Neural crest cell (in vitro differentiated cells): ENCODE measurements at places on chromosomes 11 and 22.

GRCh38 chr11:78860720-78861422 is 286.2 kb upstream of the NARS2 start:
- DNase-seq = no peak

DNA sequence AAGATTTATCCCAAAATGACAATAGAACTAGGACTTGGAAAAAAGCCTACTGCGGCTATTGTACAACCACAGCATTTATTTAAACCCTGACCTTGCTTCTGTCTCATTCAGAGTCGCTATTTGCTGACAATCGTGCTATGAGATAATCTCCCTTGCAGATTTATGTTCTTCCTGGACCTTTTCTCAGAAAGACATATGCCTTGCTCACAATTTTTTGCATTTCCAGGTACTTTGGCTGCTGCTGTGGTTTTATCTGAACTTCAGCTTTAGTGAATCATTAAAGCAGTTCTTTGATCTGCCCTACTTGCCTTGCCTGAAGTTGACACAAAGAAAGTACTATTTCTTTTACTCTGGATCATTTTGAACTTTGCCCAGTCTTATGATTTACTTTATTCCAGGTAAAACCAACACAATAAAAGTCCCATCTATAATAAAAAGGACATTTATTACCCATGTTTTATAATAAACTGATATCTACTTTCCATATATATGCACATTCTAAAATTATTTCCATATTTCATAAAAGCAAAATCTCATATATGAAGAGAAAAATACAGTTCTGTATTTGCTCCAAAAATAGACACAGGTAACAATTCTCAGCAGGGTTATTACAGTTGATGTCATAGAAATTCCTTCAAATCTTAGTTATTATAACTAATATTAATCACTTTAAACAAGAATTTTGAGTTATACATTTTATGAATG is 63.4 kb upstream of the CARD18 start:
- DNase-seq = no peak

DNA sequence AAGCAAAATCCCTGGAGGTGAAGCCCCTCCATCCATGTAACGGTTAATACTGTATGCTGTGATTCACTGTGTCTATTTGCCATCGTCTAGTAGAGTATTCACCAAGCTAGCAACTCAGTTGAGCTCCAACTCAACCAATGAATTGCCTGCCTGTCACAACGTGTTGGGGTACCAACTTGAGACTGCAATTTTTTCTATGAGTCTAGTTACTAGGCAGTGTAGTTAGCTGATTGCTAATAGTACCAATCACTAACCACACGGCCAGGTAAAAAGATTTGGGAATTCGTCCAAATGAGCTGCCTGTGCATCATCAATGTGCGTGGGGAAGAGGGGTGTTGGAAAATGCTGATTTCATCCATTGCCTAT is 1.0 kb upstream of the BTG4 start:
- DNase-seq = no peak

GRCh38 chr11:44708009-44708408 is 18.8 kb upstream of the TSPAN18 start:
- no peak for DNase-seq

DNA sequence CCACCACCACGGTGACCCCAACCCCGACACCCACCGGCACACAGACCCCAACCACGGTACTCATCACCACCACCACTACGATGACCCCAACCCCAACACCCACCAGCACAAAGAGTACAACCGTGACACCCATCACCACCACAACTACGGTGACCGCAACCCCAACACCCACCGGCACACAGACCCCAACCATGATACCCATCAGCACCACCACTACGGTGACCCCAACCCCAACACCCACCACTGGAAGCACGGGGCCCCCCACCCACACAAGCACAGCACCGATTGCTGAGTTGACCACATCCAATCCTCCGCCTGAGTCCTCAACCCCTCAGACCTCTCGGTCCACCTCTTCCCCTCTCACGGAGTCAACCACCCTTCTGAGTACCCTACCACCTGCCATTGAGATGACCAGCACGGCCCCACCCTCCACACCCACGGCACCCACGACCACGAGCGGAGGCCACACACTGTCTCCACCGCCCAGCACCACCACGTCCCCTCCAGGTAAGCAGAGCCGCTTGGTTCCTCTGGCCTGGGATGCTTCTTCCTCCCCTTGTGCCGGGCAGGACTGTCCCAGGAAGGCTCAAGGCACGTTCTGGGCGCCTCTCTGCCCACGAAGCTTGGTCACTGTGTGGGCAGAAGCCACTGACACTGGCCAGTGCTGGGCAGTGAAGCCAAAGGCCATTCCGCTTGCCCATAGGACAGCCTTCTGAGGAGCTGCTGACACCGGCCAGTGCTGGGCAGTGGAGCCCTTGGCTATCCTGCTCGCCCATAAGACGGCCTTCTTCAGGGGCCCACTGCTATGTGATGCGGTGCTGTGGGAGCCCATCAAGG is 25.1 kb downstream of the MUC2 start:
- DNase-seq = no peak

GRCh38 chr22:23180301-23180892 is at the start of gene BCR:
BCR (plus strand) TSS chr22:23180509; CDS start chr22:23180961, 452 bp downstream.
- DNase-seq = peak; percentile 48

DNA sequence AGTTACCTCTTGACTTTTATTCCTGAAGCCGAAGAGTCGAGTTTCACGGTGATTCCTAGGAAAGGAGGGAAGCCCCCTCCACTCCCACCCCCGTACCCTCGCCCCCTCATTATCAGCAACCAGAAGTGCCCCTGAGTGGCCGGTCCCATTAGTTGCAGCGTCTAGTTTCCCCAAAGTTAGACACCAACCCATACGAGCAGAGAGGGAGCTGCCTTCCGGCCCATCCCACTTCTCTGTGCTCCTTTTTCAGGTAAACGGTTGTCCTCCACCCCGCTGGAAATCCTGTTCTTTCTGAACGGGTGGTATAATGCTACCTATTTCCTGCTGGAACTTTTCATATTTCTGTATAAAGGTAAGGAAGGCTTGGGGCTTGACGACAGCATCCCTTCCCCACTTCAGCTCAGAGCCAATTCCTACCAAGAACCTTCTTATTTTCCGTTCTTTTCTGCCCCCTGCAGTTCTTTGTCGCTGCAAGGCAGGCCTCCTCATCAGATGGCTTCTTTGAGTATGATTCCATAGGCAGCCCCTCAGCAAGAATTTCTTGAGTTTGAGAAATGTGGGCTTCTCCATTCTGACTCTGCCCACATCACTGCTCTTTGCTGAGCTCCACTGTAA is 701 bp downstream of the TMEM216 start:
- no peak for DNase-seq

- DNase-seq = no peak
These were observed 50.9 kb upstream of the CDON start for GRCh38 chr11:126113515-126113957.
